ENCODE measurements at places on chromosomes 5 and 9.

DNA sequence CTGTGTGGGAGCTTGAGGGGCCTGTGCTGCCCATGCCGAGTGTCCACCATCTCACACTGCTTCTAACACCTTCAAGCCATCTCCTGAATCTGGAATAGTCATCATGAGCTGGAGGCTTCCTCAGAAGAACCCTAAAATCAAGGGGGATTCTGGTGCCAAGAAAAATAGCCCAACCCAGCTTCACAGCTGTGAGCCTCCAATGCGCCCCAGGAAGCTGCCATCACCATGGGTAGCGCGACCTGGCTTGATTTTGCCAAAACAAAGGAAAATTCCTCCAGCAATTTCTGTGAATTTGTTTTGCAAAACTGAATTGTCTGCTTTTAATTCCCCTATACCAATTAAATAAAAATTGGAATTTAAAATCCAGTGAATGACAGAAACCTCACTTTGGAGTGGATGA is 6.2 kb upstream of the TIFAB start:
- DNase-seq = no peak

DNA sequence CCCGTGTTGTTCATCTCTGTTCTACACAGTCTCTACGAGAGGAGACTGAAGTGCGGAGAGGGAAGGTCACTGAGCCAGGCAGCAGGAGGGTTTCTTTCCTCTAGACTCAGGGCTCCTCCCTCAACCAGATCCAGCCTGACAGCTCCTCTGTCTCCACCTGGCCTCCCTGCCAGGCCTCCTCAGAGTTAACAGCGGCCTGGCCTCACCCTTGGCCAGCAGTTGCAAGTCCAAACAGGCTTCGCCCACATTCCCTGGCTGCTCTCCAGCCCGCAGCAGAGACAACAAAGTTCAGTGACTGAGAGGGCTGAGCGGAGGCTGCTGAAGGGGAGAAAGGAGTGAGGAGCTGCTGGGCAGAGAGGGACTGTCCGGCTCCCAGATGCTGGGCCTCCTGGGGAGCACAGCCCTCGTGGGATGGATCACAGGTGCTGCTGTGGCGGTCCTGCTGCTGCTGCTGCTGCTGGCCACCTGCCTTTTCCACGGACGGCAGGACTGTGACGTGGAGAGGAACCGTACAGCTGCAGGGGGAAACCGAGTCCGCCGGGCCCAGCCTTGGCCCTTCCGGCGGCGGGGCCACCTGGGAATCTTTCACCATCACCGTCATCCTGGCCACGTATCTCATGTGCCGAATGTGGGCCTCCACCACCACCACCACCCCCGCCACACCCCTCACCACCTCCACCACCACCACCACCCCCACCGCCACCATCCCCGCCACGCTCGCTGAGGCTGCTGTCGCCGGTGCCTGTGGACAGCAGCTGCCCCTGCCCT is at the start of gene HRCT1:
Gene HRCT1, plus strand, starts transcription at position 291 of the 768 bp plus-strand sequence. Its CDS starts 86 bp downstream, at position 377.
- no peak for DNase-seq

DNA sequence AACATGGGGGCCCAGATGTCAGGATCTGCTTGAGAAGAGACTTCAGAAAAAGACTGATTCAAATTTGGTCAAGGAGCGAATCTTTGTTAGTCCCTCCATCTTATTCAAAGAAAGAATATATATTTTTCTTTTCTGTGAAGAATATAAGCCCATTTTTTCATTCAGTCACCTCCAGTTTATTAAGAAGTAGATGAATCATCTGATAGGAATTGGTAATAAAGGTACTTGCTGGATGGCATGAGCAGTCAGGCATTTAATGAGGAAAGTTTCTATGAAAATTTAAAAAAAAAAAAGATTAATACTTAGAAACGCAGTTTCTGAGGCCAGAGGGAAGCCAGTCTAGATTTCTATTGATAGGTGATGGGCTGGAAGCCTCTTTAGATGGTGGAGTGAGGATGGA is 373.1 kb upstream of the SMC2 start:
- DNase-seq = no peak

GRCh38 chr9:91159664-91160121 is 202.0 kb downstream of the AUH start:
- DNase-seq = no peak

All from T-helper 2 cell (primary cell).